Stimulated activated CD8-positive, alpha-beta memory T cell treated with anti-CD3 and anti-CD28 coated beads, Interleukin-4, amount 100 ng/mL, for 48 hours (primary cell): ENCODE measurements at places on chromosomes 13 and 19.

- DNase-seq: no peak
These were observed 3.1 kb downstream of the MAST3 start for GRCh38 chr19:18100710-18101109.

DNA sequence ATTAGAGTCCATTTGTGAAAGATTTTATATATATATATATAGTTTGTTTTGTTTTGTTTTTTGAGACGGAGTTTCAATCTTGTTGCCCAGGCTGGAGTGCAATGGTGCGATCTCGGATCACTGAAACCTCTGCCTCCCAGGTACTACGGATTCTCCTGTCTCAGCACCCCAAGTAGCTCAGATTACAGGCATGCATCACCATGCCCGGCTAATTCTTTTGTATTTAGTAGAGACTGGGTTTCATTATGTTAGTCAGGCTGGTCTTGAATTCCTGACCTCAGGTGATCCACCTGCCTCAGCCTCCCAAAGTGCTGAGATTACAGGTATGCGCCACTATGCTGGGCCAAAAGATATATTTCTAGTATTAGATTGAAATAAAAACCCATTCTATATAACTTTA lies 4.0 kb upstream of the ZNF701 start:
- no peak for DNase-seq

- DNase-seq: no peak
These were observed 83.2 kb upstream of the MCF2L start for GRCh38 chr13:112885782-112886268.

DNA sequence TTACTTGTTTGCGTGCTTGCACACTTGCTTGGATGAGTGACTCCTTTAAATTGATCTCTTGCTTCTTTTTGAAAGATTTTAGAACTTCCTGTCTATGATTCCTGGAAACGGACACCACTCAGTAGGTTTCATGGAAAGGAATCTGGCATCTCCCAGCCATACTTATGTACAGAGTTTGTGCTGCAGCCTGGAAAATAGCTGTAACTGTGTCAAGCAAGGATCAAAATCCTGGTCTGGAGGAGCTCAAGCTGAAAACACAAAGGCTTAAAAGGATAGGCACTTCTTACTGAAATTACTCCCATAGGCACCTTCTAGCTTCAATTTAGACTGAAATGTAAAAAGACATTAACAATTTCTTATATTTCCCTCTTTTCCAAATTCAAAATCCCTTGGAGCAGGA lies 1.4 kb upstream of the FREM2 start:
- no peak for DNase-seq
